ENCODE measurements at places on chromosomes 6 and 20. TPM values are rescaled to one million over a fixed set of nuclear protein-coding genes. Genes with fewer than 3 reads are reported as not detected.
A peak's percentile ranks its signal among the peaks of the same experiment; 100 is the strongest.

Gene ASCC3
- 12.2 TPM for polyA plus RNA-seq

- H3K4me3 ChIP-seq = no peak overlapping the region
- no peaks in the 10 kb centered on the region for H3K36me3 ChIP-seq
- H3K27ac ChIP-seq = no peak overlapping the region
- H3K4me1 ChIP-seq = no peaks in the 10 kb centered on the region
- no peaks in the 10 kb centered on the region for H3K27me3 ChIP-seq
- DNase-seq = no peak
Measured at GRCh38 chr6:4163408-4164116, 28.2 kb upstream of the ECI2 start.

- H3K4me1 ChIP-seq = no peaks in the 10 kb centered on the region
- H3K36me3 ChIP-seq = no peaks in the 10 kb centered on the region
- no peak overlapping the region for H3K27ac ChIP-seq
- no peak overlapping the region for H3K4me3 ChIP-seq
- no peak for DNase-seq
Measured at GRCh38 chr6:19041906-19042305, 654.8 kb downstream of the RNF144B start.

DNA sequence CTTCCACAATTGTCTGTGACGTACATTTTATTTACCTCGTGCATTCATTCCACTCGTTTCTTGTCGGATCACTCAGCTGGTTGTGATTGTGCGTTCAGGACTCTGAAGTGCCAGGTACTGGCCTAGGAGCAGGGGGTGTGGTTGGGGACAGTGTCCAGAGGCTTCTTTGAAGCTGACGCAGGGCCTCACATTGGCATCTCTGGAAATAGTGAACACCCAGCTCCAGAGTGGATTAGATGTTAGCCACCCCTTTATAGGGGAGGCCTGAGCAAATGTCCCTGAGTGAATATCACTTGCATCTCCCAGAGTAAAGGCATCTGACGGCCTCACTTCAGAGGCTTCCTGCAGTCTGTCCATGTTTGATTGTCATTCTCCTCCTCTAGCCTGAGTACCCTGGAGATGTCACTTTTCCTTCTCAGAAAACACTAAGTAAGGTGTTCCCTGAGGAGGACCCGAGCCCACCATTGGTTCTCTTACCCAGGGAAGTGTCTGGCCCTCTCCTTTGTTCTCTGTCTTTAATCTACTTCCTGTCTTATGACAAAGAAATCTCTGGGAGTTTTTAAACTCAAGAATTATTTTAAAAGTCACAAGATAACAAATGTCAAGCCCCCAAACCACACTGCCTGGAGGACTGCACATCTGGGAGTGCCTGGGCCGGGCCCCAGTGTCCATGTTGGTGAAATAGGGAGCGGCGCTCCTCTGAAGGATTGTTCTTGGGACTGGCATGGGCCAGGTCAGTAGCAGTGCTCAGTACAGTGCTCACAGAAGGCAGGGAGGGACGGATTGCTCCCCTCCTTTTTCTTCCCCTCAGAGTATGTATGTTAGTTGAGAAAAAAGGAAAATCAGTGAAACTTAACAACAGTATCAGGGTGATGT lies 10.8 kb downstream of the STX16 start:
- DNase-seq = no peak
- H3K4me3 ChIP-seq = no peak overlapping the region
- H3K36me3 ChIP-seq = peaks cover 2% of the 10 kb centered on the region
- H3K27ac ChIP-seq = no peak overlapping the region

- H3K36me3 ChIP-seq = no peaks in the 10 kb centered on the region
- H3K4me3 ChIP-seq = no peak overlapping the region
- H3K4me1 ChIP-seq = no peaks in the 10 kb centered on the region
- H3K27me3 ChIP-seq = no peaks in the 10 kb centered on the region
- H3K27ac ChIP-seq = no peak overlapping the region
Measured at GRCh38 chr6:71199736-71200135, 88.9 kb upstream of the OGFRL1 start.

- no peak overlapping the region for H3K4me3 ChIP-seq
- peak; percentile 92 for DNase-seq
- peak overlapping the region; percentile 85 for H3K27ac ChIP-seq
- H3K27me3 ChIP-seq = no peaks in the 10 kb centered on the region
- H3K36me3 ChIP-seq = peaks cover 13% of the 10 kb centered on the region
Measured at GRCh38 chr6:108565091-108565766, 4.5 kb downstream of the FOXO3 start.

DNA sequence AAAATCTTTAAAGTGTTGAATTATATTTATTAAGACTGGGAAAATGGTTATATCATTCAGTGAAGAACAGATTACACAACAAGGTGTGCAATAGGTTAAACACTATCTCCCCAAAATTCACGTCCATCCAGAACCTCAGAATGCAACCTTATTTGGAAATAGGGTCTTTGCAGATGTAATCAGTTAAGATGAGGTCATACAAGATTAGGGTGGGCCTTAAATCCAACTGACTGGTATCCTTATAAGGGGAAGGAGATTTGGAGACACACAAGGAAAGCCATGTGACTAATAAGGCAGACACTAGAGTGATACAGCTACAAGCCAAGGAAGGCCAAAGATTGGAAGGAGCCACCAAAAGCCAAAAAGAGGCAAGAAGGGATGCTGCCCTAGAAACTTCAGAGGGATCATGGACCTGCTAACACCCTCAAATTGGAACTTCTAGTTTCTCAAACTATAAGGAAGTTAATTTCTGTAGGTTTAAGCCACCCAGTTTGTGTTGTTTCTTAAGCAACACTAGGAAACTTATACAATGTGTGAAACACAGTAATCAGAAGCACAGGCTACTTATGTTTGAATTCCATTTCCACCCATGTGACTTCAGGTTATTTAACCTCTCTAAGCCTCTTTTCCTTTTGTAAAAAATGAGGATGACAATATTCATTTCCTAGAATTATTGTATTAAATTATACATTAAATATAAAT lies 16.9 kb downstream of the ILRUN start:
- DNase-seq = no peak
- H3K4me1 ChIP-seq = peaks cover 35% of the 10 kb centered on the region
- no peak overlapping the region for H3K4me3 ChIP-seq
- no peaks in the 10 kb centered on the region for H3K36me3 ChIP-seq

All from B cell (primary cell).